ENCODE measurements at places on chromosomes 16 and 17. TPM values are rescaled to one million over a fixed set of nuclear protein-coding genes. Genes with fewer than 3 reads are reported as not detected.

The KREMEN2 gene
- total RNA-seq, result 0.35 TPM

The ARL5C gene
- not detected for total RNA-seq

The ATMIN gene
- total RNA-seq, result 20.9 TPM

The FA2H gene
- not detected for total RNA-seq

The RNF112 gene
- total RNA-seq, result 0.14 TPM

The STH gene
- not detected for total RNA-seq

DNA sequence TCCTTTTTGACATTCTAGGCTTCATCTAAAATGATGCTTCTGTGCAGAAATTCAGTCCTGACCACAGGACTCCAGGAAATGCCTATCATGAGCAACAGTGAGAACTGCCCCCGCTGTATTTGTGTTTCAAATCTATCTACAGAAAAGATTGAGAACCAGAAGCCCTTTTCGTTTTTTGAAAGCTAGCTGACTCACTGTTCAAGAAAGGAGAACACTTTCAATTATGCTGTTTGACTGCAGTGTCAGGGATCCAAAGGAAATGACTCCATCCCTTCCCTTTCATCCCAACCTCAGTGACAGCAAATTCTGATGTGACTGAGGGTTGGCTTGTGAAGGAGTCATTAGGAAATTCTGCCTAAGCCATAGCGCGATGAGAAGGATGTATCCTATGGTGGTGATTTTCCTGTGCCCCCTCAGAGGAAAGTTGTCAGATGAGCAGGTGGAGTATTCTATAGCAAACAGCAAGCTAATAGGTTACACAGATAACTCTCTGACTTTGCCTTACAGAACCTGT, 622.3 kb downstream of the TMEM114 start:
- no peak for DNase-seq

- no peak for DNase-seq
Measured at GRCh38 chr16:77480681-77481315, 46.0 kb upstream of the ADAMTS18 start.

DNA sequence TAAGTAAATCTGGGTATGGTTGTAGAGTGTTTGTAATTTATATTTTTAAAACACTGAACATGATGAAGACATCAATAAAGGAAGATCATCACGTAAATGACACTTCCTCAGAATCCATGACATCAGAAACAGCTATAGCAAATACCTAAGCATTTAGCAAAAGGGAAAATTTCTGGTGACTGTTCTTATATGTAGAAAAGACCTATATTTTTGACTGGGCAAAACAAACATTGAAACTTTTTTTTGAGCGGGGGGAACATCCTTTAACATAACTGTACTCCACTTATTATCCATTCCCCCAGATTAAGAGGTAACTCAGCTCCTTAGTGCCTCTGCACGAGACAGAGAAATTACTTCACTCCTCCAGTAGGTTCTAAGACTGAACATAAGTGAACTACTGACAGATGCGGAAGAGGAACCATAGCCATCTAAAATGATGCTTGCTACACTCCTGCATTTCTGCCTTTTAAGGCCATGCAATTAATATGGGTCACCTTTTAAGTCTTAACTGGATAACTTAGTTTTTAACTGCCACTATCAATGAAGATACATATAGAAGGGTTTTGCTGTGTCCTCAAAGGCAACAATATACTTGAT, 9.4 kb downstream of the CRYBA1 start:
- no peak for DNase-seq

GRCh38 chr17:12429116-12429515, 236.6 kb upstream of the MYOCD start:
- DNase-seq, result no peak

GRCh38 chr16:57371494-57372371, 557 bp upstream of the CX3CL1 start:
- DNase-seq, result no peak

All from activated CD8-positive, alpha-beta memory T cell treated with anti-CD3 and anti-CD28 coated beads, Interleukin-2, amount 10 ng/mL, durations not matched to agents 7 days and 5 days (primary cell).